ENCODE measurements at places on chromosomes 16 and 17.

GRCh38 chr17:17738901-17739300 is 57.6 kb downstream of the RAI1 start:
- no peak for DNase-seq

GRCh38 chr17:63295288-63295687 is 150.8 kb downstream of the CYB561 start:
- DNase-seq = no peak

DNA sequence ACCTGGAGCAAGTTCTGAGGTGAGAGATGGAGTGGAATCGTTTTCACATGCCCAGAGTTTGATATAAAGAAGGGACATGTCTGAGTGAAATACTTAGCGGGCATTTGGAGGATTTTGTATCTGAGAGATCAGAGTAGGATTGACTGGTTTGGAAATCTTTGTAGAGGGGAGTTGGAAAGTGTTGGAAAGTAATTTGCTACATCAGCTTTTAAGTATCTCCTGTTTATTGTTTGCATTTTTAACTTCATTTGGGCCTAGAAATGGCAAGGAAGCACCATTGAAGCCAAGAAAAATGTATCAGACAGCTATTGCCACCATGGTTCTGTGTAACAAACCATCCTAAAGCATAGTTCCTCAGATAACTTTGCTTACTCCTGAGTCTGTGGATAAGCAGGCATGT is 1015.1 kb upstream of the EEF2KMT start:
- no peak for DNase-seq

GRCh38 chr16:711548-712320 is 3.2 kb upstream of the METRN start:
- no peak for DNase-seq

GRCh38 chr17:29086628-29087332 is 43.8 kb downstream of the PIPOX start:
- DNase-seq = no peak

- no peak for DNase-seq
Observed at GRCh38 chr17:42284024-42284369, 4.3 kb upstream of the STAT5A start.

DNA sequence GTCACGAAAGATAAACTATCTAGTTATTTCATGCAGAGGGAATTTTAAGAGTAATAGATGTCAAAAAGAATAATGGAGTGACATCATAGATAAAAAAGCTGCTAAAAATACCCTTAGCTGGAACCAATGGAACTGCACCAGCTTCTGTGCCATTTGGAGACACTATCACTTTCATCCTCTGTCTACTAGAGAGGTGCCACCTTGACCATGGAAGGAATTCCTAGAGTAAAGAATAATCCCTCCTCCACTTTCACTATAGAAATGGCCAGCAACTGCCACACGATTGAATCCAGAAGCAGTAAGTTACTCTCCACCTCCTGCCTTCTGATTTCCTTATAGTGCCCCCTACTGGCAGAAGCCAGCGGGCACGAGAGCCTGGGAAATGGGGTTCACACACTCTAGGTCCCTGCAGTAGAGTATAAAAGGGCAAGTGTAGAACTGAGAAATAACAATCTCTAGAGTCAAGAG is 2.8 kb upstream of the ALDH3A2 start:
- peak; percentile 15 for DNase-seq

- DNase-seq = no peak
Observed at GRCh38 chr17:79955167-79955549, 80.5 kb downstream of the TBC1D16 start.

DNA sequence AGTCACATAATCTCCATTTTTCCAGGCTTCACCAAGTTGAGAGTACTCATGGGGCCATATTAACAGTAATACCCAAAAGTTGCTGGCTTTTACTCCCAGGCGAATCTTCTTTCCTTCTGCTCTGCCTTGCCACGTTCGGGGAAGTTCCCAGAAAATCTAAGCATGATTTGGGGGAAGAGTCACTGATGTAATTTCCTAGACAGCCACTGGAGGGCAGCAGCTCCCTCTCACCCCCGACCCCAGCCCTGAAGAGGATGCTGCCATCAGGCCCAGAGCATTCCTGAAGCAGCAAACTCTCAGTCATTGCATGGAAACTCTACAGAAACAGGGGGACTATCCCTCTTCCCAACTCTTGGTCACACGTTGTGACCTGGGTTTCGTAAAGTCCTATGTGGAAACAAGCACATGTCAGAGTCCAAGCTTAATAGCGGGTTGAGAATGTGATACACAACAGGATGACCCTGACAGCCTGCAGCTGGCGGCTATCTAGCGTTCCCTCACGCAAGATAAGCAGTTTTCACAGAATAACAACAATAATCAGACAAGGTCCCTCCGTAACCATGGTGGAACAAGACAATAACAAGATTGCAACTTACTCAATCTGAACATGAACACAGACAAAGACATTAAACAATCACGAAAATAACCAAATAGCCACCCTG is 43.8 kb upstream of the DHX40 start:
- peak; percentile 46 for DNase-seq

Data from kidney capillary endothelial cell (primary cell).